ENCODE measurements at places on chromosomes 11 and 22.

DNA sequence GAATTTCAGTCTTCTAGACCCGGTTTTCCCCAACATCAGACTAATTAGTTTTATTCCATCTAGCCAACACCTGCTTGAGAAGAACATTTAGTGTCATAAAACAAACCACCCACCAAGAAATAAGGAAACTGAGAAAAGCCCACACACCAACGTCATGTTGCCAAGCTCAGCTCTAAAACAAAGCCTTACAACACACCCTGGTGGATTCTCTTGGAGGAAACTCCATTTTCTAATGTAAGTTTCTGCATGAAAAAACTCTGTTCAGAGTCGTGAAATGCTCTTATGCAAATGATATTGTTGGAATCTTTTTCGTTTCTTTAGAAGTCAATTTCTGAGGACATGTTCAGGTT lies 105.0 kb upstream of the RAG2 start:
- DNase-seq, result no peak

- DNase-seq, result no peak
Observed at GRCh38 chr11:119622454-119623143, 106.4 kb downstream of the NECTIN1 start.

DNA sequence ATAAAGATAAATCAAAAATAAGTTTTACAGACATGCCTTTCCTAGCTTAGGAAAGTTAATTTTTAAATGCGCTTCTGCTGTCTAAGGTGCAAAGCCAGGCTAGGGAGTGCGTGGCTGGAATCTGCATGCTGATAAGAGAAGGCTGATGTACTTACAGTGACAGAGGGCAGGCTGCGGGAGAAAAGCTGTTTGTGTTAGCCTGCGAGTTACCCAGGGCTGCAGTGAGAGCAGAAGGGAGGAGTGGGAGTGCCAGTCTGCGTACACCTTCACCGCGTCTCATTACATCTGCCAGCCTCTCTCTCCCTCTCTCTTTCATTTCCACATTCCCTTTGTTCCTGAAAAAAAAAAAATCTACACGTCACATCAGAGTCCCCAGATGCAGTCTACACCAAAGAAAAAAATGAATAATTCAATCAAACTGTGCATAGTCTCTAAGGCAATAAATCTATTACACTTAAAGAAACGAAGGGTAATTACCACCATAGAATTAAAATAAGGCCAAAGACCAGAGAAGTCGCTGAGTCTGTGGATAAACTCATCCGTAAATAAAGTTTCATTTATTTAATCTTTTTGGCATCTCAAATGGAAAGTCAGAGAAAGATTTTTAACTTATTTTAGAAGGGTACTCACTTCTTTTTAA lies 126.4 kb upstream of the C11orf58 start:
- DNase-seq, result no peak

GRCh38 chr11:66546368-66546965 lies at the start of gene ACTN3:
TSS of gene ACTN3 (plus strand) at chr11:66546903. CDS start at chr11:66546938, 35 bp downstream.
- DNase-seq, result no peak

DNA sequence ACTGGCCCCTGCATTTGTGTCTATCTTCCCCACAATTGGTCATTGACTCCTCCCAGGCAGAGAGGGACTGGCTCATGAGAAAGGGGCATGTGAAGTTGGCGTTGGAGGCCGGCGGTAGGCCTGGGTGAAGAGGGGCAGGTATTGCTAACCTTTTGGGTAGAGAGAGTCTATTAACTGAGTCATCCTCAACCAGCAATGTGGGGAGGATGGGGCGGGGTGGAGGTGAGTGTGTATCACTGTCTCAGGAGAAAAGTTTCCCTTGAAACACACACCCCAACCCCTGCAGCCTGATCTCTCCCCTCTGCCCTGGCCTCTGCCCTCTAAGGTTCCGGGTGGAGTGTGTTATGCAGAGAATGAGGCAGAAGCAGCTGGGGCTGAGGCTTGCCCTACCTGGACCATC lies 60.1 kb upstream of the PHF21B start:
- no peak for DNase-seq

DNA sequence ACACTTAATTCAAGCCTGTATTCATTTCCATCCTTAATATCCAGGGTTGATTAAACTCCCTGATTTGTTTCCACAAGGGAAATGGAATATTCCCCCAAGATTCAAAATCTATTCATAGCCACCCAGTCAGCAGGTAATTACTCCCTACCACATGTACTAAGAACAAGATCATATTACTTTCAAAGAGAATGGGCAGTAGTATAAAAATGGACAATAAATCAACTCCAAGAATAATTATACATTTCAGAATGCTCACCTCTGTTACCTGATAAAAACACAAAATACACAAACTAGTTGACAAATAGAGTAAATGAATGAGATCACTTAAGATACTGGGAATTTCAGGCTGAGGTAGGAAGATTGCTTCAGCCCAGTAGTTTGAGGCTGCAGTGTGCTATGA lies 8.5 kb upstream of the FEZ1 start:
- no peak for DNase-seq

GRCh38 chr22:39543095-39543494 lies 10.5 kb upstream of the RPS19BP1 start:
- no peak for DNase-seq

GRCh38 chr11:41301023-41301422 lies 158.4 kb downstream of the LRRC4C start:
- no peak for DNase-seq

- DNase-seq, result no peak
Observed at GRCh38 chr22:45972889-45973253, 4.1 kb downstream of the WNT7B start.

DNA sequence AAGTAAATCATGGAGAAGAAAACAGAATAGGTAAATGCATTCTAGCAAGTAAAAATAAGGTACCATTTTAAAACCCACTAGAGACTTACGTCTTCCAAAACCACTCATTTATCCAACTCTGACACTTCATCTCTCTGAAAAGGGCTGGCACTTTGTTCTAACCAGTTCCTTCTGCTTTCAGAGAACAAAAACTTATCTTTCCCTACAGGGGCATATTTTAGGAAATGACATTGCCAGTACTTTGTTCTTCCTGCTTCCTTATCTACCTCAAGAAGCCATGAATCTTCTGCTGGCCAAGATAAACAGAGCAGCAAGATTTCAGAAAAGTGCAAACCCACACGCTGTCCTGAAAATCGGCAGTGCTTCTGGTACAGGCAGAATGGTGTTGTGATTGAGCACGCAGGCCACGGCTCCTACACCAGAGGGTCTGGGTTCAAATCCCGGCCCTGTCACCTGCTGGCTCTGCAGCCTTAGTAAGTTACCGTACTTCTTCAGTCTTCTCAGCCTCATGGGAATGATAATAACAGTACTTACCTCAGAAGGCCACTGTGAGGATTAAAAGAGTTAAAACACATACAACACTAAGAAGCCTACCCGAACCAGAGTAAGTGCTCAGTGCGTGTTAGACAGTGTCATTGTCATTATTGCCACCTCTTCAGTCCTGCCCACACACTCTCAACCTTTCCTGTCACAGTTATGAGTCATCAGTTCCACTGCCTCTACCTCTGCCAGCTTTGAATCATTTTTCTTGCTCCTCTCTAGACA lies 11.0 kb downstream of the MPZL3 start:
- DNase-seq, result no peak

DNA sequence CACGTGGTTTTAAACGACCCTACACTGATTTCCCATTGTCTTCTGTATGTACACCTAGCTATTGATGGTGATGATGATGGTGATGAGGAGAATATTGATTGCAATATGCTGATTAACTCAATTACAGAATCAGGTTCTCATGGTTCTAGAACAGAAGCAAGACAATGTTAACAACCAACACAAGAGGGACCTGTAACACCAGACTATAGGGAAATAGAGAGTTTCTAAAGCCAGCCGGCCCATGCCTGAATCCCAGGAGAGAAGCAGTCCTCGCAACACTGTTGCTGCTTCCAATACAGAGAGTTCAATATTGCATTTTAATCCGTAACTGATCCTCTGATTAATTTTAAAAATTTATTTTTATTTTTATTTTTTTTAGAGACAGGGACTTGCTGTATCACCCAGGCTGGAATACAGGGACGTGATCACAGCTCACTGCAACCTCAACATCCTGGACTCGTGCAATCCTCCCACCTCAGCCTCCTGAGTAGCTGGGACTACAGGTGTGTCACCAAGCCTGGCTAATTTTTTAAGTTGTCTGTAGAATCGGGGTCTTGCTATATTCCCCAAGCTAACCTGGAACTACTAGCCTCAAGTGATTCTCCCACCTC lies 22.2 kb upstream of the UBASH3B start:
- DNase-seq, result no peak

DNA sequence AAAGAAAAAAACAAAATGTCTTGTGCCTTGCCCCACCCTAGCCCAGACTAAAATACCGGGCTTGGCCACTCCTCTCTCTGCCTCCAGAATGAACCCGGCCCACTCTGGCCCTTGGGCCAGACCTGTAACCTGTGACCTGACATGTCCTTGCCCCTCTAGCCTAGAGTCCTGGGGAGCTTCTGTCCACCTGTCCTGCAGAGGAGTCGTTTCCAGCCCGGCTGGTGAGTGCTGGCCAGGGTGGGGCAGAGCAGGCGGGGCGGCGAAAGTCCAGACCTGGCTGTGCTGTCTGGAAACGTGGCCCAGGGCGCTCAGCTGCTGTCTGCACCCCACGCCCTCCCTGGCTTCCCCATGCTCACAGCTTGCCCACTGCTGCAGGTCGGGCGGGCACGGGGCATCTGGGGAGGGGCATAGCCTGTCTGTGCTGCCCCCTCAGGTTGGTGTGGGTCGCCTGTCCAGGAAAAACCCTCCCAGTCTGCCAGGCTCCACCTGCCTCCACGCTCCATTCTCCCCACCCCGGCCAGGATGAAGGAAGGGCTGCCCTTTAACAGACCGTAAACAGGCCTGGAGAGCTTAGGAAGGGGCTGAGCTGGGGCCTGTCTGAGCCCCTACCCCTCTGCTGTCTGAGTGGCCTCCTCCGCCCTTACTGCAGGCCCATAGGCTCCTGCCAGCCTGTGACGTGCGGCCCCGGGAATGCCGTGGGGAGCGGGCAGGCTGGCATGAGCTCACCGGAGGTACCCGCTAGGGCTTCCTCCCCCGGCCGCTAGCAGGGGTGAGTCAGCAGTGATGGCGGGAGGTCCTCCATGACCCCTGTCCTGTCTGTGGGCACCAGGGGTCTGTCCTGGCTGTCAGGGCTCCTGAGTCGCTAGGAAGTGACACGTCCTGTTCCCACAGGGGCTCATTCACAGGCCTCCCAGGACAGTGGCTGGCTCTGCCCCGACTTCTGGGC lies 1.9 kb downstream of the CD151 start:
- no peak for DNase-seq

DNA sequence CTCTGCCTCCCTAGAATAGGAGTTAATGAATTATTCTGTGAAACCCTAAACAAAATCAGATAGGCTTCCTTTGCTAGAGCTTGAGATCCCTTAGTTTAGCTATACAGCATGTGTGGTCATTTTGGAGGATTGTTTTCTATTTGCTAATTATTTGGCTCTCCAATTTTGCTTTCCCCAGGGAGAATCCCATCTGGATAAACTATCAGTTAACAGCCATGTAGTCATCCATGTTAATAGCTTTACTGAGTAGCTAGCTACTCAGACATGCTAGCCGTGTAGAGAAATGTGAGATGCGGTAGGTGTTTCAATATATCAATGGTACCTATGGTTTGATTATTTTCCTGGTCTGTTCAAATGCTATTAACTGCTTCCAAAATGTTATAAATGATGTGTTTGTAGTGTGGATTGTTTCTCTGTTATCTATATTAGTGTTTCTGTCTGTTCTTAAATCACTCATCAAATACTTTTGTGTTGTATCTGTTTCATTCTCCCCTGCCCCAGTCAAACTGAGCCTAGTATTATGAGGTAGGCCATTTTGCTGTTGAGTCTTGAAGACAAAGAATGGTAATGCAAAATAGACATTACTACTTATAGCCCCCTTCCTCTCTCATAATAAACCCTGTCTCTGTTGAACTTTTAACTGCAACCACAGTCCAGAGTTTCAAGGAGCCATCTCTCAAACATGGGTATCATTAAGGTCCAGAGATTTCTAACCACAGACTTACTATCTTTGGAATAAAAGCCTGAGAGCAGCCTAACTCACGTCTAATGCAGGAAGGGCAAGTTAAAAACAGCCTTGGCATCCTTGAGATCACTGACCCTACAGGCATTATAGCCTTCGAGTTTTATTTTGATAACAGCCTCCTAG lies 56.1 kb upstream of the GRAMD1B start:
- DNase-seq, result no peak

GRCh38 chr11:45669956-45670355 lies 4.5 kb upstream of the CHST1 start:
- DNase-seq, result no peak

GRCh38 chr11:68142028-68142412 lies 20.8 kb upstream of the CHKA start:
- DNase-seq, result no peak

DNA sequence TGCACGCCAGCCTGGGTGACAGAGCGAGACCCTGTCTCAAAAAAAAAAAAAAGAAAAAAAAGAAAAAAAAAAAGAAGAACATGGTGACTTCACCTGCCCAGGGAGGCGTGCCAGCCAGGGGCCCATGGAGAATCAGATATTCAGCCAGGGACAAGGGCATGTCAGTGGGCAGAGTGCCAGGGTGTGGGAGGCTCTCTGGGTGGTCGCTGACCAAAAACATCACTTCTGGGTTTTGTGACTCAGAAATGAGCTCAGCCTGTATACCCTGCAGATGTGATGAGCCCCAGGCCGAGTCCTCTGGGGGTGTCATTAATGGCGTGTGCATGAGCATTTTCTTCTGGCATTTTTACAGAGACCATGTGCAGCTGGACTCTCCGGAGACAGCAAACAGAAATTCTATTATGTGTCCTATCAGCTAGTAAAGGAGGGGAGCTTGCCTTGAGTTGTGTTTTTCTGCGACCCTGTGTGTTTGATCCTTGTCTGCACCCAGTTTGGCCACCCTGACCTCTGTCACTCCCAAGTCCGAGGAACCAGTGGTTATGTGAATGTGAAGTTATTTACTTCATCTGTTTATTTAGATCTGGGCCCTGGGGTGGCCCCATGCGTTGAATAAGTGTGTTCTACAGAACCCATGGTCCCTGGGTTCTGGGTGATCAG lies 53.6 kb downstream of the BCR start:
- DNase-seq, result no peak

GRCh38 chr11:85590848-85591483 lies 36.2 kb downstream of the DLG2 start:
- no peak for DNase-seq

- DNase-seq, result no peak
Observed at GRCh38 chr22:17822087-17822486, 47.8 kb upstream of the BID start.

DNA sequence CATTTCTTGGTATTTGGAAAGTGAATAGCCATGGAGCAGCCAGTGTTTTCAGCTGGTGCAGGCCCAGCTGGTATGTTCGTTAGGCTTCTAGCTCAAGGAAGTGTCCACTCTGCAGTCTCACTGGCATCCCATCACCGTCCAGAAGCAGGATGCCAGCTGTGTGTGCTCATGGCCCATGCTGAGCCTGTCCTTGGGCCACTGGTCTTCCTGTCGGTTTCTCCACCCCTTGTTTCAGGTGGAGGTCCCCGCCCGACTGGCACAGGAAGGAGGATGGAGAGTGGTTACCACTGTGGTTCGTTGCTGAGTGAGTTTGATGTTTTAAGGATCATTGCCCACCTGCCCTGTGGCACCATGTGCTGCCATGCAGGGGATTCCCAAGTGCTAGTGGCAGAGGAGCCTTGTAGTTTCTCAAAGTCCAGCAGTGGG lies 63.7 kb downstream of the MED15 start:
- no peak for DNase-seq

GRCh38 chr22:19038728-19039447 lies 83.3 kb downstream of the DGCR2 start:
- no peak for DNase-seq

- DNase-seq, result no peak
Observed at GRCh38 chr22:36930041-36930935, 16.9 kb downstream of the CSF2RB start.

- DNase-seq, result no peak
Observed at GRCh38 chr11:78646564-78647185, 72.0 kb upstream of the NARS2 start.

GRCh38 chr11:119990309-119991021 lies 147.4 kb downstream of the TRIM29 start:
- no peak for DNase-seq
